ENCODE measurements at places on chromosomes 5 and 9. TPM values are rescaled to one million over a fixed set of nuclear protein-coding genes. Genes with fewer than 3 reads are reported as not detected.

Gene CMYA5
- total RNA-seq = 0.50 TPM

Gene PCDHB8
- total RNA-seq = 3.5 TPM

Gene SLC36A2
- total RNA-seq = not detected

Gene KIF20A
- 2.4 TPM for total RNA-seq

Gene GHR
- 0.43 TPM for total RNA-seq

Gene IGIP
- total RNA-seq = 9.0 TPM

Gene PRR16
- 1.7 TPM for total RNA-seq

Gene PGGT1B
- total RNA-seq = 25.0 TPM

Gene SNX2
- total RNA-seq = 47.0 TPM

Gene CDH6
- total RNA-seq = 24.9 TPM

Measured in motor neuron (in vitro differentiated cells).